Erythroblast (primary cell): ENCODE measurements at places on chromosomes 4 and X.

GRCh38 chr4:100042711-100043110 is 92.6 kb upstream of the H2AZ1 start:
- DNase-seq: no peak

GRCh38 chr4:140351093-140352075 is 22.1 kb upstream of the SCOC start:
- DNase-seq: no peak

DNA sequence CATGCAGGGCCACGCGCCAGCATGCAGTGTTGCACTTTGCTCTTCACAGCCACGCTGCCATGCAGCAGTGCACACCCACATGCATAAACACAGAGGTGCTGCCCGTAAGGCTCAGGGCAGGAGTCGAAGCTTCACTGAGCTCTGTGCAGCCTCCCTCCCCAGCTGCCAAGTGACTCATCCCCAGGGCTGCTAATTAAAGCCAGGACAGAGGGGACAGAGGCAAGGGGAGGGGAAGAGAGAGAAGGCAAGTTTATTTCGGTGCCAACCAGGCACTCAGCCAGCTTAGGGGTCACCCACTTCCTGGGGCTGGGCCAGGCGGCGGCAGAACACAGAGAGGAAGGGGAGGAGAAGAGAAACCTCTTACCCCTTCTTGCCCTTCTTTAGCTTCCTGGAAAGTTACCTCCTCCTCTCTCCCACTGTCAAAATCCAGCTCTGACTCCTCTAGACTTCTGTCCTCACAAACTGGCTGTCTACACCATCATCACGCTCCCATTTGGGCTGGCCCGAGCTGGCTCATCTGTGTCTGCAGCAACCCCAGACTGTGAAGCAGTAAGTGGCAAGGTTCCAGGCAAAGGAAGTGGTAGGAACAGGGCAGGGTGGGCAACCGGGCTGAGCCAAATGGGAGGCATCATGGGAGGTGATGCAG is 6.2 kb upstream of the IQSEC2 start:
- no peak for DNase-seq

GRCh38 chr4:104989371-104989770 is 157.3 kb upstream of the TET2 start:
- no peak for DNase-seq

- DNase-seq: no peak
Observed at GRCh38 chr4:189129044-189129694, 811.5 kb upstream of the FRG1 start.

DNA sequence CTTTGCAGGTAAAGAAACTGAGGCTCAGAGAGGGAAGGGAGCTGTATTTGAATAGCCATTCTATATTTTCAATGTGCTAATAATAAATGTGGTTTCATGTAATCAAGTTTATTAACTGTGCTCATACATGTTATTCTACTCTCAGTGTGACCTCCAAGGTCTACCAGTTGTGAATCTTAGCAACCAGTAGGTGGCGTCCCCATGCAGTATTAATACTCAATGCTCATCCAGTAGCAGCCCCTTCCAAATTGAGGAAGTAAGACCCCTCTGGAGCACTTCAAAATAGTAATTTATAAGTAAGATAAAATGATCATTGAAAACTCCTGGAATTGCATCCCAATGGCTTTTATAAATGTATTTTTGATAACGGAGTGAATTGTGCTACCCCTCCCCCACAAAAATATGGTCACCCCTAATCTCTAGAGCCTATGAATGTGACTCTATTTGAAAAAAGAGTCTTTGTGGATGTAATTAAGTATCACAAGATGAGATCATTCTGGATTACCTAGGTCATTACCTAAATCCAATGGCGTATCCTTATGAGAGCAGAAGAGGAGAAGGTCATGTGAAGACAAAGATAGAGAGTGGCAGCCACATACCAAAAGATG is 20.4 kb upstream of the SEPSECS start:
- peak; percentile 66 for DNase-seq

DNA sequence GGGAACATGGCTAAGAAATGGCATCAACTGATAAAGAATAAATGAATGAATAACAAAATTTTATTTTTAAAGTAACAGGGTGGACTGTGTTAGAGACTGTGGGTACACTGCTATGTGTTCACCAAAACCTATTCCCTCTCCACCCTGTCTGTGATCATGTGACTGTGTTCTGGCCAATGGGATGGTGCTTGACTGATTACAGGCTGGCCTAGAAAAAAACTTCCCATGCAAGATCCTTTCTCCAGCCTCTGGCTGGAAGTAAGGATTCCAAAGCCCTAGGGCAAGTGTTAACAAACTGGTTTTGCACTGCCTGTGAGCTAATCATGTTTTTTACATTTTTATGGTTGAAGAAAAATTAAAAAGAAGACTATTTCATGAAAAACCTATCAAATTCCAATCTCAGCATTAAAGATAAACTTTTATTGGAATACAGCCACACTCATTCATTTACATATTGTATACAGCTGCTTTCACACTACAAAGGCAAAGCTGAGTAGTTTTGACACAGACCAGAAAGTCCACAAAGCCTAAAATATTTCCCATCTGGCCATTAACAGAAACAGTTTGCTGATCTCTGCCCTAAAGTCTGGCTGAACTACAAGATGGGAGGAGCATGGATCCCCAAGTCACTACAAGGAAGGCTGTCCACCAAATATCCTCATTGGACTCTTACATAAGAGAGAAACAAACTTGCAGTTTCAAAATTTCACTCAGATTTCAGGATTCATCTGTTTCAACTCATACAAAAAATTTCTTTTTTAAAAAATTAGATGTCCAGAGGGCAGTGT is 133.2 kb downstream of the ARHGAP6 start:
- DNase-seq: peak; percentile 46
